ENCODE measurements at places on chromosomes 11 and 22. TPM values are rescaled to one million over a fixed set of nuclear protein-coding genes. Genes with fewer than 3 reads are reported as not detected.
A peak's percentile ranks its signal among the peaks of the same experiment; 100 is the strongest.

DNA sequence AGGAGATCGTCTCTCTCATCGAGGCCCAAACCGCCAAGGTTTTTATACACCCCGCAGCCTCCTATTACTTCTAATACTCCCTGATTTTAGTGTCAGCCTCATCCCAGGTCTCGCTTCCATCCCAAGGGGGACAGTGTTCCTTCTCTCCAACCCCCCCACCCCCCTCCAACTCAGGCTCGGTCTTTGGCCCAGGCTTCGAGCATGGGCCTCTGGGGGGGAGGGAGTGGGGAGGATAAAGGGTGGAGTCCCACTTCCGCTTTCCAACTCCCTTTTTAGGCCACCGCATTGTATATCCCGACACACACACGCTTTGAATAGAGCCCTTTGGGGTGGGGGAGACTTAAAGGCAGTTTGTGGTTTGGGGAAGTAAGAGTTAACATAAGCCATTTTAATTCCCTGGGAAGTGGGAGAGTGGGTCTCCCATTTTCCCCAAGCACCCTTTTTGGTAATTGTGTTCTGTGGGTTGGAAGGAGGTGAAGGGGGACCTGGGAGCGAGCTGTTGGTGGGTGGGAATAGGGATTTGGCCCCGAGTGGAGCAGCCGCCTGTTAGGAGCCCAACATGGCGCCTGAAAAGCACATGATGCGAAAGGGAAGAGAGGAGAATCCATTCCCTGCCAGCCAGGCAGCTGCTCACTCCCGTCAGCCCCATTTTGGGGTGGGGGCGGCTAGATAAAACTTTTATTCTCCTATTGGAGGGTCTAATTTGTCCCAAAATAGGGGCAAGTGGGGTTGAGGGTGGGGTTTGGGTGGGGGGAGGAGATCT is 844 bp downstream of the PCF11 start:
- no peak for DNase-seq

DNA sequence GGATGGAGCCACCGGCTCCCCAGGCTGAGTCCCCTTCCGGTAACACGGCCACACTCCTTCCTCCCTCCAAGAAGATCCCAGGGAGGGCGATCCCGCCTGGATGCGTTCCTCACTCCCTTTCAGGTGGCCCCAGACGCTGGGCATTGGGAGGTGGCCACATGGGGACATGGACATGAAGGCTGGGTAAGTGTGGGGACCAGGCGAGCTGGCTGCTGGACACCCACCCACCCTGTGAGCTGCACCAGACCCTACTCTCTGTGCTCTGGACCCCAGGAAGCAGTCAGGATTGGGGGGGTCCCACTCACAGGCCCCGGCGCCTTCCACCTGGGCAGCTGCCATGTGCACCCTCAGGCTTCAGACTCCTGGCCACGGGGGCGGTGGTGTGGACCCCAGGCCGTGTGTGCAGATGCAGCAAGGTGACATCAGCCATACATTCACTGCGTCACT is 932.8 kb downstream of the BRD1 start:
- DNase-seq: peak; percentile 84

OR8U1 gene
- total RNA-seq: not detected

TRPM5 gene
- not detected for total RNA-seq

GRCh38 chr11:61054513-61054912 is 47.8 kb upstream of the CD5 start:
- peak; percentile 12 for DNase-seq

SLCO2B1 gene
- 185 TPM for total RNA-seq

DNA sequence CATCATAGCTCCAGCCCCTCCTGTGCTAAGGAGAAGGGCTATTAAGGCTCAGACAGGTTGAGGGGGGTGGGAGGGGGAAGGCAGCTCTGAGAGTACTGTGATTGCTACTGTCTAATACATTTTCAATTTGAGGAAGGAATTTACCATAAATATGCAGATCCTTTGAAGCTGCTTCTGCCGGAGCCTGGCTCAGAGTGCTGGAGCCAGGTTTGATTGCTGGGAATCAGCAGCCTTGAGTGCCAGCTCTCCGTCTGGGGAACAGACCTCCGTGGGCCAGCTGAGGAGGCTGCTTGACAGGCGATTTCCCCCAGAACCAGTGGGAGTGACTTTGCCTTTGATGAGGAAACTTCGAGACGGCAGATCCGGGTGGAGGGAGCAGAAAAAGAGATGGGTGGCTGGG is 141.7 kb upstream of the TBCEL start:
- no peak for DNase-seq

CARD18 gene
- total RNA-seq: not detected

RAB3IL1 gene
- total RNA-seq: 36.5 TPM

APOA4 gene
- total RNA-seq: 15.0 TPM

DNA sequence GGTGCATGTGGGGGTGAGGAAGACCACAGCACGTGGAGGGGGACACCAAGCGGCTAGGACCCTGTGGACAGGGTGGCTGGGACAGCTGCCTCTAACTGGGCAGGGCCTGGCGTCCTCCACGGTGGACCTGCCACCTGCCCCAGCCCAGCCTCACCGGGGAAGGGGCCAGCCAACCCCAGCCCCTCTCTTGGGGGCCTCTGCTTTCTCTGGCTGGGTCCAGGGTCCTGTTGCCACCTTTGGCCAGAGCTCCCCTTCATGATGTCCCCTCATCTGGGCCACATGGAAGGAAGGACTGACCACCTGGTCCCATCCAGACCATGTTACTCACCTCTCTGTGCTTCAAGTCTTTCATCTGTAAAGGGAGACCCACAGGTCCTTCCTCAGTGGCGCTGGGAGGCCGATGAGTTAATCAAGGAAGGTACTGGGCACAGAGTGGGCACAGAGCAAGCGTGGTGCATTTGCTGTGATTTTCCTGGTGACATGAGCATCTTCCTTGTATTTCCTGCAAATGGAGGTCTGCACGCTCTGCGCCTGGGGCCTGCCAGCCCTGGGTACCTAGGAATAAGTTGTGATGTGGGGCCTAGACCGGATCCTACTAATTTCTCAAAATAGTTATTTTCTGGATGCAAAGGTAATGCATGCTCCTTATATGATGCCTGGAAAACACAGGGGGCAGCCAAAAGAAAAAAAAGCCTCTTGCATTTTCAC is 538.4 kb downstream of the TBC1D22A start:
- peak; percentile 69 for DNase-seq

B3GAT1 gene
- 0.32 TPM for total RNA-seq

- DNase-seq: no peak
Observed at GRCh38 chr11:72971192-72971967, 157.2 kb downstream of the ATG16L2 start.

DNA sequence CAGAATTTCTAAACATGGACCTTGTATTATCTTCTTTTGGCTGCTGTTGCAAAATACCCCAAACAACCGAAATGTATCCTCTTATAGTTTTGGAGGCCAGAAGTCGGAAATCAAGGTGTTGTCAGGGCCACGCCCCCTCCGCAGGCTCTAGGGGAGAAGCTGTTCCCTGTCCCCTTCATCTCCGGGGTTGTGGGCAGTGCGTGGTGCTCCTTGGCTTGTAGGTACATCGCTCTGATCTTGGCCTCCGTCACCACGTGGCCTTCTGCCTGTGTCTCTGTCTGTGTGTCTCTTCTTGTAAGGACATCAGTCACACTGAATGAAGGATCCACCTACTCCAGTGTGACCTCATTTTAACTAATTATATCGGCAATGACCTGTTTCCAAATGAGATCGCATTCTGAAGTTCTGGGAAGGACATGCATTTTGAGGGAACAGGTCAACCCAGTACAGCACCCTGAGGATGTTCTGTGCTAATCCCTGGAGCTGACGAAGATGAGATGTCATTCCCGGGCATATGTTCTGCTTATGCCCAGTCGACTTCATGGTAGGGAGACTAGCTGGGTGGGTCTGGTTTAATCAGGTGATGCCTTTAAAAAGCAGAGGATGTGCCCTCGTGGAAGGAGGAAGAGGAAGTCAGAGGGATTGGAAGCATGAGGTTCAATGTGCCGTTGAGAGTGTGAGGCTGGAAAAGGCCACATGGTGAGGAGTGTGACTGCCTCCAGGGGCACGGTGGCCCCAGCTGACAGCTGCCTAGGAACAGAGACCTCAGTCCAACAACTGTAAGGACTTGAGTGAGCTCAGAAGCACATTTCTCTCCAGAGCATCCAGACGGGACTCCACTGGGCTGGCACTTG is 531.1 kb downstream of the TBC1D22A start:
- DNase-seq: peak; percentile 82
